ENCODE measurements at places on chromosomes 1 and 21.

DNA sequence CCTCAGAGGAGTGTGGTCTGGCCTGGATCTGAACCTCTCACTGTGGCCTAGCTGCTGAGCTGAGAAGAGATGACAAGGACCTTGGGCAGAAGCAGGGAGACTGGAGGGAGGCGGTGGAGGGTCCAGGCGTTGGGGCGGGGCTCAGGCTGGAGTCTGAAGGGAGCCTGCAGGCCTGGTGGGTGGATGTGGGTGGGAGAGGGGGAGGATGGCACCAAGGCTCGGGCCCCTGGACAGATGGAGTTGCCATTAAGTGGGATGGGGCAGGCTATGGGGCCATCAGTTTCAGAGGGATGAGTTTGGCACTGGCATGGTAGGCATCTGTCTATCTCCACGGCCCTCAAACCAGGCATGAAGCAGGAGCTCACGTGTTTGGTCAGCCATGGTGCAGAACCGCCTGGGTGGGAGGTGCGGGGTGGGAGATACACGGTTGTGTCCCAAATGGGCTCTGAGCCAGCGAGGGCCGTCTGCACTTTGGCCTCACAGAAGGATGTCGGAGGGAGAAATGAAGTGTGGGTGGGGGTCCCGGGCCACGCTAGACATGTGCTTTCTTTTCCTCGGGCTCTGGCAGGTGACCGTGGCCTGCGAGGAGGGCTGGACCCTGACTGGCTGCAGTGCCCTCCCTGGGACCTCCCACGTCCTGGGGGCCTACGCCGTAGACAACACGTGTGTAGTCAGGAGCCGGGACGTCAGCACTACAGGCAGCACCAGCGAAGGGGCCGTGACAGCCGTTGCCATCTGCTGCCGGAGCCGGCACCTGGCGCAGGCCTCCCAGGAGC lies 23.6 kb downstream of the PCSK9 start:
- DNase-seq = no peak

DNA sequence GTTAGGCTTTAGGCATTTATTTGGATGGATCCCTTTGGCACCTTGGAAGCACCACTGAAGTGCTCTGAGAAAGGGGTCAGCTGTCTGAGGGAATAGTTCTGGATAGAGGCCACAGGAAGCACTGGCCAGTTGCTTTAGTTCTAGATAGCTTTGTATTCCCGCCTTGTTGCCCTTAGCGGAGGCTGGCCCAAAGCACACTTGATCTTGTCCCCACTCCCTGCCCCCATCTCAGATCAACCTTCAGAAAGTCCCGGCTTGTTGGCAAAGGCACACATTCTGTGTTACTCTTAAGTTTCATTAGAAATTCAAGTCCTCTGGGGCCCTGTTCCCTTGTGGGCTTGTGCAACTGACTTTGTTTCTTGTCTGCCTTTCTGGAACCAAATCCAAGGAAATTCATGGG lies 15.2 kb upstream of the NBL1 start:
- no peak for DNase-seq

DNA sequence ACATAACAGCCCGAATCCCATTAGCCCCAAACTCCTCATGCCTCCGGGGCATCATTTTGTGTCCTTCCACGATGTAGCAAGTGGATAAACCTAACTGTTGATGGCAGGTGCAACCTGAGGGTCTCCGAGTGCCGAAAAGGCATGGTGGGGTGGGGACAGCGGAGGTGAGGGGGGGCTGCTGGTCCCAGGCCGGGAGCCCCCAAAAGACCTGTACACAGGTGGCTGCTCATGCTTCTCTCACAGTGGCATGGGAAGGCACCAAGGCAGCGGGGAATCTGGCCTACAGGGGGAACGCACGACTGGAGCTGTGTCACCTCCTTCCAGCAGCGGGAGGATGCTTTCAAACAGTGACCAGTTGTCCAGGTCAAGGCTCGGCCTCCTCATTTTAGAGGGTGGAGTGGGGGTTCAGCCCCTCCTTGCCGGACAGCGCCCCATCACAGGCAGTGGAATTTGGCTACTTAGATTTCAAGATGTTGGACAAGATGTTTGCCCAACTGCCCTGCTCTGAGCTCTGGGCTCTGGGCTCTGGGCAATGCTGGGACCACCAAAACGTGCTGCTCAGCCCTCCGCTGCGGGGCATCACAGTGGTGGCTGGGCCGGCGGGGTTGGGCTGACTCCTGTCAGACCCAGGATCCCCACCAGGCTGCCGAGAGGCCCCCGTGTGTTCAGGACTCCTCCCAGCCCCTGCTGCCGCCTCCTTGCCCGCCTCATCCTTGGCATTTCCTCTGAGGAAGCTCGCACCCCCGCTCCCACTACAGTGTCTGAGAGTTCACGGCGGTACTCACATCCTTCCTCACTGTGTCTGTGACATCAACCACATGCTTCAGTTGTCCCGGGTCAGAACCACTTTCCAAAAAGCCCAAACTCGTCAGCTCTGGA lies 7.6 kb downstream of the DNMT3L start:
- no peak for DNase-seq

GRCh38 chr1:159841749-159842148 lies 15.1 kb downstream of the SLAMF8 start:
- no peak for DNase-seq

- no peak for DNase-seq
These were observed 247.4 kb downstream of the RHOU start for GRCh38 chr1:228982637-228983036.

DNA sequence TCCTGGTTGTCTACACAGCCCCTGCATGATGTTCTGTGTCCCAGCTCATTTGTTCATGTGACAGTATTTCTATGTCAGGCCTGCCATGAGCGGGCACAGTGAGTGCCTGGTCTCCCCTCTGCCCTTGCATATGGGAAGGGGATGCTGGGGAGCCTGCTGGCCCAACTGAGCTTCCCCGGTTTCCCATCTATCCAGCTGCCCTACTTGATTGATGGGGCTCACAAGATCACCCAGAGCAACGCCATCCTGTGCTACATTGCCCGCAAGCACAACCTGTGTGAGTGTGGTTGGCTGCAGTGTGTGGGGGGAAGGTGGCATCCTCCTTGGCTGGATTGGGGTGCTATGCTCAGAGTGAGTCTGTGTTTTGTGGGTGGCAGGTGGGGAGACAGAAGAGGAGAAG lies 1.5 kb downstream of the GSTM4 start:
- no peak for DNase-seq

DNA sequence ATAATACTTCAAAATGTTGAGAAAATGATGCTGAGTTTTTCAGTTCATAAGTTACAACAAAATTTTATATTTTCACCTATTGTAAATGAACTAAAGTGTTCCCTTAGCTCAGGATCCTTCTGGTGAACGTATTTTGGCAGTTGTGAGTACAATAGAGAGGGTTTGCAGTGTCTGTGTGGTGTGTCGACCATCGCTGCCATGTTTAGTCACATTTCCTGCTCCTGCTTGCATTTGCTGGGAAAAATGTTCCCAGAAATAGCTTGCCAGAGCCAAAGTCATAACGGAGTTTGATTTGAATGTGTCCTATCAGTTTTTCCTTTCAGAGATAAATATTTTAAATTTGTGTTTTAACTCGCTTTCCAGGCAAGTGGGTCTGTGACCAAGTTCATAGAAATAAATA lies 117.1 kb upstream of the COL6A1 start:
- DNase-seq = peak; percentile 70

GRCh38 chr1:102872097-102872496 lies 236.2 kb downstream of the COL11A1 start:
- DNase-seq = no peak

DNA sequence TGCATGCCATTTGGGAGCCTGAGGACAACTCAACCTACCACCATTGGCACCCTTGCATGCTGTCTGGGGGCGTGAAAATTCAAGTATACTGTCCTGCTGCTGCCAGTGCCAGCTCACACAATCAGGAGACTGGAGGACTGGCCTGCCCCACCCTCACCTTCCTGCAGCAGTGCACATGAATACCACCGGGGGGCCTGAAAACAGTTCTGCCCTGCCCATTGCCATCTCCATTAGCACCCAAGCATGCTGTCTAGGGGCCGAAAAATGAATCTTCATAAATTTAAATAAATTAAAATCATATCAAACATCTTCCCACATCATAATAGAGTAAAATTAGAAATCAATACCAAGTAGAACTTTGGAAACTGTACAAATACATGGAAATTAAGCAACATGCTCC lies 322.1 kb upstream of the TMPRSS15 start:
- no peak for DNase-seq

DNA sequence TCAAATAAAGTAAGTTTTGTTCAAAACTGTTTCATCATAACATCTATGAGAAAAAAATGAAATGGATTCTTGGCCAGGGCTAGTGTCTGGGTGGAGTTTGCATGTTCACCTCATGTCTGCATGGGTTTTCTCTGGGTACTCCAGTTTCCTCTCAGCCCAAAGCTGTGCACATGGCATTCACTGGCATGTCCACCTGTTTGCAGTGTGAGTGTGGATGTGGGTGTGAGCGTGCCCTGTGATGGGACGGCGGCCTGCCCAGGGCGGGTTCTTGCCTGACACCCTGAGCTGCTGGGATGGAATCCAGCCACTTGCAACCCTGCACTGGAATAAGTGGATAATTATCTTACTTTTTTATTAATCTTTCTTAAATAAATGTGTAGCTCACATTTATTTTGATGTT lies 185.5 kb downstream of the RYR2 start:
- no peak for DNase-seq

GRCh38 chr1:160486453-160486852 lies 36.6 kb downstream of the SLAMF6 start:
- DNase-seq = no peak
